ENCODE measurements at places on chromosomes 5 and 9.

DNA sequence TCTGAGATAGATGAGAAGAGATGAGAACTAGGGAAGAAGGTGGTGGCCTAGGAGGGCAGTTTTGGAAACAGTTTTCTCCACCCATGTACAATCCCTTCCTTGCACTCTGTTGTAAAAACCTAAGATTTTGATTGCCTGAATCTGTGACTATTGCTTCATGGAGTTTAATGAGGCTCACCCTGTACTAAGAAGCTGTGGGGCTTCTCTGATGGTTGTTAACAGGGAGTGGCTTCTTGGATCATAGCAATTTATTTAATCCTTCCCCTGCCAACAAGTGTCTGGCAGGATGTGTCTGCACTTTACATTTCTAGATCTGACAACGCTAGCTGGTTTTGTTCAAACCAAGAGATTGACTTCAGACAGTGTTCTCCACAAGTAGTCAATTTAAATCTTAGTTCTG lies 74.7 kb upstream of the C5orf46 start:
- no peak for DNase-seq

GRCh38 chr5:120735076-120735475 lies 271.0 kb downstream of the PRR16 start:
- no peak for DNase-seq

- DNase-seq = no peak
These were observed 490.9 kb downstream of the NFIB start for GRCh38 chr9:13823026-13823425.

GRCh38 chr5:74516211-74516636 lies 124.3 kb downstream of the ENC1 start:
- DNase-seq = no peak

DNA sequence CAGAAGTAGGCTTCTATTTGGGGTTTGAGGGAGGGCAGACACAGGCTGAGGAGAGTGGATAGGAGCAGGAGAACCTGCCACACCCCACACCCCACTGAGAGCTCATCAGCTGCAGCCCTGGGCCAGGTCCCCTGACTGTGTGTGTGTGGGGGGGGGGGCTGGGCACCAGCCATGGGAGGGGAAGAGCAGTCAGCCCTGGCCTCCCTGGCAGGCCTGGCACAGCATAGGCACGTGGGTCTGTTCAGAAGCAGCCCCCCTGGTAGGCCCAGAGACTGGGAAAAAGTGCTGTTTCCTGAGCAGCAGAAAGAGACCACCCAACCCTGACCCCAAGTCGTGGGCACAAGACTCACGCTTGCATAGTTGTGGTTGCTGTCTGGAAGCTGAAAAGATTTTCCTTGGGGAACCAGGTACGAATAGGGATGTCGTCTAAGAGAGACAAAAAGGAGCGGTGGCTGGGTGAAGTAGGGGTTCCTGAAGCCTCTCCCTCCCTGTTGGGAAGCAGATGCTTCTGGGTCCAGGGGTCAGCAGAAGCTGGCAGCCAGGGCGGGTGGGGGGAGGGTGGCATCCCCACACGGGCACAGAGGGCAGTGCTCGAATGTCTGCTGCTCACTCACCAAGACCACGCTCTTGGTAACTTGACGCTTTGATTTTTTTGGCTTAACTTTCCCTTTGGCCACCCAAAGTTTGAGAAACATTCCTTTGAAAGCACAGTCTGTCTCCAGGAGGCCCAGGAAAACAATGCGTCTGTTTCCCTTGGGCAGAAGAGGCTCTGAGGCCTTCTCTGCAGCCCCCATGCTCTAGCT lies 2.9 kb downstream of the NSMF start:
- no peak for DNase-seq

DNA sequence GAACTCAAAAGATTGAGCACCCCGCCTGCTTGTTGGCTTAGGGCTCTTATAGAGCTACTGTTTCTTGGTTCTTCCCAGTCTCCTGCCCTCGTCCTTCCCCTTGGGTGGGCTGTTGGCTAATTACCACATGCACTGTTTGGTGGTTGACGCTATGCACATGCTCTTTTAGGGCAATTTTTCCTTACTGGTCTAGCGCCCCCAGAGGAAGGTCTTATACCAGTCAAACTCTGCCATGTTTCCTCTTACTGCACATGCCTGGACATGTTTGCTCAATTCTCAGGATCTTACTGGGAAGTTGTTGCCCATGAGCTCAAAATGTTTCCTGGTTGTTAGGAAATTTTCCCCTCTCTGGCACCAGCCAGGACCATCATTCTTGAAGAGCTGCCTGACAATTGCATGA lies 101.9 kb downstream of the SLC28A3 start:
- no peak for DNase-seq

DNA sequence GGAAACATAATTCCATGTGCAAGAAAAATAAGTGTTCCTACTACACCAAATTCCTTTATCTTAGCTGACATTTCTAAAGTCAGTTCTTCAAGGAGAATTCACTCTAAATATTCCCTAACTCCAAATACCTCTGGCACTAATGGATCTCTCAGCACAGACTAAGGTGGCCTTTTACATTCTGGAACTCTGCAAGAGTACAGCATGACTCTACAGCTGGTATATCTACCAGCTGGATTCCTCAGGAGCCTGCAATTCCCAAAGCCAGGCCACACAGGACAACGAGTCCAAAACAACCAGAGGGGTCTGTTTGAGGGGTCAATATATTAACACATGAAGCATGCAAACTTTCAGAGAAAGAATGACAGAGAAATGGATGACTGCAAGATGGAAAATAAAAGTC lies 27.2 kb downstream of the TMEM245 start:
- DNase-seq = no peak

- no peak for DNase-seq
These were observed 86.9 kb downstream of the BASP1 start for GRCh38 chr5:17304282-17304681.

DNA sequence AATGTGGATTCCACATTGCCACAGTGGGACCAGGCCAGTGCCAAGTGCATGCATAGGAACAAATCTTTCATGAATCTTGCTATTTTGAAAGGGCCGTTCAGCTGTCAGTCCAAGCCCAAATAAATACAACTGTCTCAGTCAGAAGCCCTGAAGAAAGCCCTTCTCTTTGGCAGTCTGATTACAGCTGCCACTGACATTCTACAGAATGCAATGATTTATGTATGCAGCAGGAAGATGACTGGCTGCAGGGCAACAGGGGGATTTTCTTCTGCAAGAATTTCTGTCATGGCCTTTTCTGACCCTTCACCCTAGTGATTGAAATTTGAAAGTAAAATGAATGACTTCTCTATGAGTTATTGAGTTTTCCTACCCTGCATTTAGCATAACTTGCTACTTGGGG lies 86.7 kb upstream of the FER start:
- no peak for DNase-seq

DNA sequence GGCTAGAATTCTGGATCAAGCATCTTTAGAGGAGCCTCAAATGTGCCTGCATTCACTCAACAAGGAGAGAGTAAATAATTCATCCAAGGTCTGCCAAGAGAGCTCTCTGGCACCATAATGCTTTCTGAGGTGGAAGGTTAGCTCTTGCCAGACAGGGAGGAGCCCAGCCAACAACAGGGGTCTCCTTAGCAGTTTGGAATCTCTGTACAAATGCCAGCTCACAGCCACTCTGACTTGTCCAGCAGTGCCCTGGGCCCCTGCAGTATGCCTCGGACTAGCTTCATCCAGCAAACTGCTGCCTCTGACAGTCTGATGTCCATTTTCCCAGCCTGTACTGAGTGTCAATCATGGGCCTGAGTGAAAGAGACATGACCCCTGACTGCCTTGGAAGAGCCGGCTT lies 127.2 kb upstream of the SLC44A1 start:
- DNase-seq = no peak

All from T-helper 1 cell (primary cell).